ENCODE measurements at places on chromosomes 6 and 20. TPM values are rescaled to one million over a fixed set of nuclear protein-coding genes. Genes with fewer than 3 reads are reported as not detected.
A peak's percentile ranks its signal among the peaks of the same experiment; 100 is the strongest.

Gene ARFGEF3
- 12.5 TPM for total RNA-seq

Gene PGM3
- 69.3 TPM for total RNA-seq

Gene TSBP1
- not detected for total RNA-seq

Gene KHDC1L
- total RNA-seq: not detected

Gene TFAP2A
- 2.6 TPM for total RNA-seq

Gene FKBP1C
- 1.2 TPM for total RNA-seq

Gene PHACTR1
- 15.9 TPM for total RNA-seq

Gene CALHM6
- total RNA-seq: 0.68 TPM

Gene DNAH8
- total RNA-seq: not detected

Gene ADGRF1
- total RNA-seq: not detected

Gene GABRR1
- 0.26 TPM for total RNA-seq

Gene SLC52A3
- 3.3 TPM for total RNA-seq

Gene ZNF311
- total RNA-seq: 0.68 TPM

DNA sequence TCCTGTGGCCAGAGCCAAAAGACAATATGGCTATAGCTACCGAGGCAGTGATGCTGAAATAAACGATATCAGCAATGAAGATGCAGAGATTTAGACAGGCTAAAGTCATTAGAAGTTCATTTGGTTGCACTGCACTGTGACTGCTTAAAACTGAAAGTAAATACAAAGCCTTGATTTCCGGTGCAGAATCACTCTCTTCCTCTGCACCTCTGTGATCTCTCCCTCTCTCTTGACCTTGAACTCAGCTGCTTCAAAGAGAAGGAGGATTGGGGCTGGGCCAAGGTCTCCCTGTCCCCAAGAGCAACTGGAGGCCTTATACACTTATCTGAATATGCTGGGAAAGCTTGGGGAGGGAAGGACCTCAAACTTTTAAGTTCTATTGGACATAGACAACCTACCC, 34.6 kb upstream of the SPACA1 start:
- H3K4me3 ChIP-seq: no peak overlapping the region
- H3K27ac ChIP-seq: no peak overlapping the region
- H3K4me1 ChIP-seq: no peaks in the 10 kb centered on the region

DNA sequence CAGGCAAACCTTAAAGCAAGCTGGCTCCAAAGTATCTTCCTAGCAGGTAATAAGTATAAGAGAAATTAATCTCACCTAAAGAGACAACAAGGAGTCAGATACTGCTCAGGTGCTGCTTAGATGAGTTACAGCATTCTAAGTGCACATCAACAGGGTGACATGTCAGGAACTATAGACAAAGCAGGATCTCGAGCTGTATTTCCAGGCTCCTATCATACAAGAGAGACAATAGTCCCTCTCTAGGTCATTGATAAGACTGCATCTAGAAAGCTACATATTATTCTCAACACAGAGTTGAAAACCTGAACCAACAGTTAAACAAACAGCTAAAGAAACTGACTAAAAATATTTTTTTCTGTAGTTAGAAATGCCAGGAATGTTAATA, 3.9 kb downstream of the PTPRK start:
- no peaks in the 10 kb centered on the region for H3K4me1 ChIP-seq
- H3K4me3 ChIP-seq: no peak overlapping the region
- no peak for DNase-seq
- no peaks in the 10 kb centered on the region for H3K27me3 ChIP-seq
- no peaks in the 10 kb centered on the region for H3K36me3 ChIP-seq

DNA sequence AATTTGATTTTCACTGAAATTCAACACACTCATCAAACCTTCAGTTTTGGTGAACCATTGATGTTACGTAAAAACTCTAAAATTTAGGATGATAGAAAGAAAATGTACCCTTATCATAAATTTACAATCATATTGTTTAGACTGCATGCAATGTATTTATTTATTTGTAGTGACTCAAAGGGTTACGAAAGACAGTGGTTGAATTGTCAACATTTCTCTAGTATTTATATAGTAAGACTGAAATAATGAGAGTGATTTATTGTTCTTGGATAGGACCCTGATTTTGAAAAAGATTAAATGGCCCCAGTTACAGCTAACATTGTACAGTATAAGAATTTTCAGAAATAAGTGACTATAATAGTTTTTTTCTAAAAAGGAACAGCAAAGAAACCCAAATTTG, 591.5 kb downstream of the RFPL4B start:
- no peak overlapping the region for H3K4me3 ChIP-seq
- no peak for DNase-seq
- H3K27me3 ChIP-seq: no peaks in the 10 kb centered on the region

DNA sequence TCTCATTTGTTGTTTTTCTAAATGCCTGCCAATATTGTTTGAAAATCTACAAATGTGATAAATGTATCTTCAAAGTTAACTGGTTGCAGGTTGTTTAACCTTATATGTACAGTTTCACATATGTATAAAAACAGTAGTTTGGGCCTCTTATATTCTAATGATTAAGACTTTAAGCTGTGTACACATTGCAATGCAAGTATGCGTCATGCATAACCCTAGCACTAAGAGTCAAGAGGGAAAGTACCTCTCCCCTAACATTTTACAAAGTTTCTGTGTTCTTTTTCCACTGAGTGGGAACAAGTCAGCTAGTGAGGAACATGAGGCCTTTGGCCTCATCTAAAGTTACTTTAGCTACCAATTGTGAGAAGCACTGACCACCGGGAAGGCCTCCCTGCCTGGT, 25.7 kb upstream of the MICB start:
- DNase-seq: no peak
- 0 out of 2 replicates have a peak, but pooled peaks cover 2% of the 10 kb centered on the region for H3K27me3 ChIP-seq
- H3K4me1 ChIP-seq: no peaks in the 10 kb centered on the region
- H3K27ac ChIP-seq: no peak overlapping the region
- no peaks in the 10 kb centered on the region for H3K36me3 ChIP-seq

DNA sequence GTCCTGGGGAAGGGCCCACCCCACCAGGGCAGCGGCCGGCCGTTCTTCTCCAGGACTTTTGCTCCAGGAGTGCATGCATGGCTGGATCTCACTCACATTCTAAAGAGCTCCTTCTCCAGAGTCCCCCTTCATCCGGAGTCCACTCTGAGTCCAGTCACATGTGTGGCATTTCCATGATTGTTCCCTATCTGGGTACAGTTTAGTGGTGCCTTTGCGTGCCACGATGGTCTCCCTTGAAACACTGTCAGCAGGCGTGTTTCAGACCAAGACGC, 20.9 kb downstream of the OSBPL2 start:
- no peak for DNase-seq
- H3K27me3 ChIP-seq: no peaks in the 10 kb centered on the region

GRCh38 chr20:59192533-59192896, 28.9 kb downstream of the ZNF831 start:
- H3K36me3 ChIP-seq: no peaks in the 10 kb centered on the region
- no peak overlapping the region for H3K27ac ChIP-seq
- no peak overlapping the region for H3K4me3 ChIP-seq
- no peaks in the 10 kb centered on the region for H3K27me3 ChIP-seq
- no peaks in the 10 kb centered on the region for H3K4me1 ChIP-seq
- no peak for DNase-seq

DNA sequence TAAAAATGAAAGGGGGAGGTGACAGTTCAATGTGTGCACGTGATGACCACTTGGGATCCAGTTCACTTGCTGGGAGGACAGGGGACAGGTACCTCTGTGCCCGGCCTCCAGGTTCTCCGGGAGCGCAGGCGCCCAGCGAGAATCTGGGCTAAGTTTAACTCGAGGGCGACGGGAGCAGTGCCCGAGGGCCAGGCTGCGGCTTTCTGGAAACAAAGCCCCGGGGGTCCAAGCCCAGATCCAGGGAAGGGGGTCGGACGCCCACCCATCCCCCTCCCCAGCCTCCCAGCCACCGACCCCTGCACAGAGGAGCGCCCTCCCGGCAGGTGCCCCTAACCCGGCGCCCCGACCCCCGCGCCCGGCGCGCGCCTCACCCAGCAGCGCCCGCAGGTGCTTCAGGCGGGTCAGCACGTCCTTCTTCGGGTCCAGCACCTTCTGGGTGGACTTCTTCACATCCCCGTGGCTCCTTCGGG, 405 bp downstream of the RALGAPA2 start:
- peak overlapping the region; percentile 78 for H3K4me3 ChIP-seq
- no peaks in the 10 kb centered on the region for H3K27me3 ChIP-seq
- H3K4me1 ChIP-seq: peaks cover 4% of the 10 kb centered on the region
- no peaks in the 10 kb centered on the region for H3K36me3 ChIP-seq

DNA sequence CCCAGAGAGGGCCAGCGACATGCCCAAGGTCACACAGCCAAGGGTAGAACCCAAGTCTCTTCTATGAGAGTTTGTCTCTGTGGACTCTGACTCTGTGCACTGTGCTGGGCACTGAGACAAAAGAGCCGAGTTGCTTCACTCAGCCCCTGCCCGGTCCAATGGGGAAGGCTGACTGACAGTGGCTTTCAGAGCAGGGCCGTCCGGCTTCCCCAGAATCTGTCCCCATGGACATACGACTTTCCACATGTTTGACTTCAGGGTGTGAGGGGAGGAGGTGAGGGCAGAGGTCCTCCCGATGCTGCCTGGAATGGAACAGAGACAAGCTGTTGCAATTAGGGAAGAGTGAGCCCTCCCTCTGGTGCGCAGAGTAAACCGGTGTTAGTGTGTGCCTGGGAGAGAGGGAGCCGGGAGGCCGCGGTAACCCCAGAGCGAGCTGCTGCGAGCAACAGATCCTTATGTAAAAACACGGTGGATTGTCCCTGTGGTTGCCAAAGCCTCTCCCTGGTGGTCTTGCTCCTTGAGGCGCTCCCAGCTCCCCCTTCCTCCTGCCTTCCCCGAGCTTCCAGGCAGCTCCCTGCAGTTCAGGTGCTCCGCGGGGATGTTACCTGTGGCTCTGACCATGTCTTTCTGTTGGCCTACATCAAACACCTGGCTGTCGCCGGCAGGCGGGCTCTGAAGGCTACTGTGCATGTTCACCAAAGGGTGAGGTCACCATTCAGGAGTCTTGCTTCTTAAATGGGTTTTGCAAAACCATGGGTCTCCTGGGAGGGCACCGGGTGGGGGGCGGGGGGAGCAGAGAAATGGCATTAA, 672 bp downstream of the SIRPA start:
- no peak overlapping the region for H3K27ac ChIP-seq
- H3K4me3 ChIP-seq: peak overlapping the region; percentile 77

- DNase-seq: no peak
- H3K4me1 ChIP-seq: no peaks in the 10 kb centered on the region
- no peak overlapping the region for H3K4me3 ChIP-seq
- peaks cover 40% of the 10 kb centered on the region for H3K36me3 ChIP-seq
- H3K27ac ChIP-seq: no peak overlapping the region
Measured at GRCh38 chr20:62176866-62177265, 6.0 kb upstream of the MTG2 start.

- H3K27me3 ChIP-seq: no peaks in the 10 kb centered on the region
- peaks cover 14% of the 10 kb centered on the region for H3K36me3 ChIP-seq
- no peak overlapping the region for H3K27ac ChIP-seq
- DNase-seq: no peak
Measured at GRCh38 chr6:2715737-2716136, 35.0 kb downstream of the MYLK4 start.

DNA sequence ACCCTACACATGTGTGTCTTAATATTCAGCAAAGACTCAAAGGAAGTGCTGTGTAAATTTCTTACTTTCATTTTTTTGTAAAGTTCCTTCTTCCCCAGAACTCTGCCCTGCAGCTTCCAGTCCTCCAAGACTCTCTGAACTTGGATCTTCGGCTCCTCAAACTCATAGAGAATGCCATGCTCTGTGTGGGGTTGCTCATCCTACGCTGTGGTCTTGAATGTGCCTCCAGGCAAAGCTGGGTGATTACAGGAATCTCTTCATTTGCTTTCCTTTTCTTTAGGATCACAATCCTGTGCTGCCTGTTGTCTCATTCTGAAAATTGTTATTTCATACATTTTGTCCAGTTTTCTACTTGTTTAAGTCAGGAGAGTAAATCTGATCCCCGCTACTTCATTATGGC, 14.5 kb upstream of the CDC5L start:
- H3K36me3 ChIP-seq: no peaks in the 10 kb centered on the region
- H3K4me3 ChIP-seq: no peak overlapping the region
- no peaks in the 10 kb centered on the region for H3K27me3 ChIP-seq
- H3K4me1 ChIP-seq: no peaks in the 10 kb centered on the region
- no peak overlapping the region for H3K27ac ChIP-seq

- no peak overlapping the region for H3K4me3 ChIP-seq
- no peak overlapping the region for H3K27ac ChIP-seq
- H3K36me3 ChIP-seq: peaks cover 32% of the 10 kb centered on the region
Measured at GRCh38 chr6:170004585-170005210, 253.3 kb downstream of the ERMARD start.

- peak; percentile 96 for DNase-seq
- no peaks in the 10 kb centered on the region for H3K36me3 ChIP-seq
- H3K4me3 ChIP-seq: peak within 1 kb of the TSS; percentile 97
- no peak within 1 kb of the TSS for H3K27ac ChIP-seq
- H3K4me1 ChIP-seq: no peaks in the 10 kb centered on the region
Measured at GRCh38 chr6:39724787-39725631, at the start of gene KIF6. Gene KIF6, minus strand, starts transcription at chr6:39725408. Its CDS starts 98 bp downstream, at chr6:39725310.

DNA sequence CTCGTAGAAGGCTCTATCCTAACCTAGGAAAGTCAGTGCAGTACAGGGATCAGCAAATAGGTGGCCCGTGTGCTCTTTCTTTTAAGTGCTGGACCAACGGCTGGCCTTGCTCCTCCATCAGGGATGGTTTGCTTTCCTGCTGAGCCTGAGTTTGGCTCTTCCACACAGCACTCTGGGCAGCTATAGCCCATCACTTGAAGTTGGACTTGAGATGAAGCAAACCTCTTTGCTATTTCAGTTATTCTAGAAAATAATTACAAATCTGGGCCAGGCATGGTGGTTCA, 66.9 kb upstream of the KCNK16 start:
- no peak overlapping the region for H3K4me3 ChIP-seq
- H3K27ac ChIP-seq: no peak overlapping the region
- H3K36me3 ChIP-seq: no peaks in the 10 kb centered on the region
- H3K27me3 ChIP-seq: no peaks in the 10 kb centered on the region
- DNase-seq: no peak

DNA sequence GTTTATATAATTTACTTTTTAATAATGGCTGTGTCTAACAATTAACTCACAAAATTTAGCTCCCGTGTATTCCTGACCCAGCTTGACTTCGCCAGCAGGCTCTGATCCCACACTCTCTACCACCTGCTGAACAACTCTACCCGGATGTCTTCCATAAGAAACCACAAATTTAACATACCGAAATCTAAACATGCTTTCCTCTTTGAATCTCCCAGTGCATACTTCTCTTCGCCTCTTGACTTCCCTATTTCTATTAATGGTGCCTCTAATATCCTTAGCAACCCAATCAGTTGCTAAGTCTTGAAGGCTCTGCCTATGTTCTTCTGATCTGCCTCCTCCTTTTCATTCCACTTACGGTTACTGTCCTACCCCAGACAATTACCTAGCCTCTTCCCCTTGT, 4.6 kb upstream of the MYB start:
- DNase-seq: no peak
- H3K4me3 ChIP-seq: no peak overlapping the region
- H3K27me3 ChIP-seq: no peaks in the 10 kb centered on the region
- no peaks in the 10 kb centered on the region for H3K4me1 ChIP-seq

Measured in H9 (cell line).